ENCODE measurements at places on chromosomes 11 and 22.

DNA sequence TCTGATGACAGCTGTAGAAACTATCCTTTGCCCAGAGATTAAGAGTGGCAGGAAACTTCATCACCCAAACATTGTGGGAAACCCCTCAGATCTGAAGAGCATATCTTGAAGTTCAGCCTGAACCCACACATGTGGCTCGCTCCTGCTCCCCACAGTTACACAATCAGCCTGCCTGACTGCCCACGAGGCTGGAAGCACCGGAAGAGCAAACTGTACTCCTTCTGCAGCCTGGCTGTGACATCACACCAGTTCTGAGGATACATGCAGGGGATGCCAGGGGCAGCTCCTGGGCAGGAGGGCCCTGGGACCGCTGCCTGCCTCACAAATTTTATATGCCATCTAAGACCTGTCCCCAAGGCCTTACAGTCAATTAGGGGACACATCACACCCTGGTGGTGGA, 444.4 kb downstream of the BUD13 start:
- no peak for DNase-seq

- peak; percentile 32 for DNase-seq
Observed at GRCh38 chr22:43060183-43060582, 29.0 kb downstream of the TTLL1 start.

GRCh38 chr11:121757480-121758125, 304.8 kb upstream of the SORL1-AS1 start:
- DNase-seq = no peak

- DNase-seq = no peak
Observed at GRCh38 chr22:22748756-22749155, 104.3 kb downstream of the GGTLC2 start.

DNA sequence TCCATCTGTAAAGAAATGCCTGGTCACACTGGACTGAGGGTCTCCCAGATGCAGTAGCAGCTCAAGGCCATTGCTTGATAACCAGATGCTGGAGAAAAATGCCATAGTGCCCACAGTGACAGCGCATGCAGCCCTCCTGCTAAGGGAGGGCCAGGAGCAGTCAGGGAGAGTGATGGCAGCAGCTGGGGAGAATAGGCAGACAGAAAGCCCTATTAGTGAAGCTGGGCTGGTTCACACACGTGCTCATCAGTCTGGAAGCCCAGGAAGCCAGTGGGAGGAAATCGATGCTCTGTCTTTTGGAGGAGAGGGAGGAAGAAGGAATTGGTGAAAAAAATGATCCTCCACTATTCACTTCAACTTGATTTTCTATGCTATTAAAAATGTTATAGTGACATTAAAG, 82.9 kb downstream of the OSBP2 start:
- no peak for DNase-seq

Data from HepG2 (cell line).